ENCODE measurements at places on chromosomes 1 and 21.

DNA sequence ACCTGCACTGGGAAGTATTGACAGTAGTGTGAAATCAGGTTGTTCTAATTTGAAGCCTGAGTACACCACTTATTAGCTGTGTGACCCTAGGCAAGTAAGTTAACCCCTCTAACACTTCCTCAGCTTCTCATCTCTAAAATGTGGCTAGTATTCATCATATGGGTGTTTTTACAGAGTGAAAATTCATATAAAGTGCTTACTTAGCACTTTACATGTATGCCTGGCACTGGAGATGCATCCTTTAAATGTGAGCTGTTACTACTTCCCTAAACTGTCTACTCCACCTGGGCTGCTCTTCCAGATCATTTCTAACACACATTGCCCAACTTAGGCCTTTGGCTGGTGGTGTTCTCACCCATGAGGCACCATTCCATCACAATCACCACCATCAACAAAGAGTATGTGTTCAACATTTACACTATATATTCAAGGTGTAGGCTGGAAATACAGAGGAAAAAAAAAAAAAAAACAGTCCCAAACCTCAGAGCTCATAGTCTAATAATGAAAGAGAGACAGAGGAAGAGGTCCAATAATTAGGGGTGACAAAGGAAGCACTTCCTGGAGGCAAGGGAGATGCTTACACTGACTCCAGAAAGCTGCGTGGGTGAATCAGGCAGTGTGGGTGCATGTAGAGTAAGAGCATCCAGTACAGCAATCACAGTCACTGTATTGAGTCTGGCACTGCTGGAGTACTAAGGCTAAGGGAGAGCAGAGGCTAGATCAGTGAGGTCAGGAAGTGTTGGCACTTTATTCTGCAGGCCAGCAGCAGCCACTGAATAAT lies 3.6 kb downstream of the STX6 start:
- DNase-seq, result no peak

- DNase-seq, result no peak
These were observed 51.3 kb downstream of the AKT3 start for GRCh38 chr1:243798726-243799125.

DNA sequence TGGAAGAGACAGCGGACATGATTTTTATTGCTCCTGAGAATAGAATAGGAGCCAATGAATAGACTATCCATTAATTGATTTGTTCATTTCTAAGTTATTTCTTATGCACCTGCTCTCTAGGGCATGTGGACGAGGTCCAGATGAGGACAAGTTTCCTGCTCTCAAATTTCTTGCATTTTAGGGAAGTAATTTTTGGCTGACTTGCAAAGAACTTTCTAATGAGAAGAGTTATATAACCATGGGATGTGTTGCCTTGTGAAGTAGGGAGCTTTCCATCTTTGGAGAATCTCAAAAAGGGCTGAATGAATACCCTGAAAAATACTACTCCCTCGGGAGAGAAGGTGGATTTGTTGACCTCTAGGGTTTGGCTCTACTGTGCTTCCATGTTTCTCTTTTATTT lies 243.0 kb downstream of the KIF26B start:
- DNase-seq, result no peak

DNA sequence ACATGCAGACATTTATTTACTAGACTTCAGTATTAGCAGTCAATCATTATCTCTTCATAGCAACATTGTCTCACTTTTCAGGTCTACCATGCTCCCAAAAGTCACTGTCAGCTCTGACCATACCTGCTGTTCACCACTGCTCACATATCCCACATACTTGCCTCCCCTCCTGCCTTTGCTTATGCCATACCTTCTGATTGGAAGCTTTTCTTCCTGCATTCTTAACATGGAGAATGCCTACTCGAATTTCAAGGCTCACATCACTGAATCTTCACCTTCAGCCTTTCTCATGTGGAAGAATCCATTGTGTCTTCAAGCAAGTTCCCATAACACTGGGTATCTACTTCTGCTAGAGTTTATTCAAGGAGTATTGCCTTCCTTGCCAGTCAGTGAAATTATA lies 135.4 kb downstream of the NTNG1 start:
- DNase-seq, result no peak

GRCh38 chr1:203665993-203666392 lies 39.4 kb downstream of the ATP2B4 start:
- DNase-seq, result no peak
